ENCODE measurements at places on chromosomes 5 and 9. TPM values are rescaled to one million over a fixed set of nuclear protein-coding genes. Genes with fewer than 3 reads are reported as not detected.

REXO4 gene
- 23.2 TPM for polyA plus RNA-seq

CRAT gene
- polyA plus RNA-seq = 31.3 TPM

PCDHGC4 gene
- polyA plus RNA-seq = 2.9 TPM

SPINK7 gene
- polyA plus RNA-seq = 1.1 TPM

AK8 gene
- 3.8 TPM for polyA plus RNA-seq

RUSC2 gene
- 19.0 TPM for polyA plus RNA-seq

PTGER4 gene
- polyA plus RNA-seq = 2.8 TPM

TICAM2 gene
- 1.7 TPM for polyA plus RNA-seq

PCDH12 gene
- polyA plus RNA-seq = 16.5 TPM

LCN2 gene
- polyA plus RNA-seq = 1.3 TPM

ANKRD18A gene
- 0.60 TPM for polyA plus RNA-seq

PTPRD gene
- polyA plus RNA-seq = 230 TPM

Data from left renal pelvis (tissue), 4 donors.